ENCODE measurements at places on chromosomes 7 and 10.

- no peak for DNase-seq
Observed at GRCh38 chr10:70885931-70886903, 2.1 kb downstream of the PCBD1 start.

GRCh38 chr7:24714676-24715010 is 42.6 kb downstream of the GSDME start:
- no peak for DNase-seq

DNA sequence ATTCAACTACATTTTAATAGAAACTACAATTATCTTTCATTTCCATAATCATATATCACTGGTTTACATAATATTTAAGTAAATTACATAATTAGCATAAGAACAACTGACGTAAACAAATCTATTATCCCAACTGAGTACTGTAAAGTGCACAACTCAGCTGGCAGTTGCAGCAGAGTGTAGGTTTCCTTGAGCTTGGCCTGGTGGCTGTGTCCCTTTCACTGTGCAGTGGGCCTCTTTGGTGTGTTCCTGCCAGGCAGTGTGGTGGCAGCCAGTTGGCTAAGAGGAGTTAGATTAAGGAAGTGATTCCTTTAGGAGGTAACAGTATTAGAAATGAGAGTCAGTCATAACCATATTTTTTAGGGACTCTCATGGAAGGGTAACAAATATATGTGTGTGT is 7.0 kb downstream of the NRG3 start:
- DNase-seq: no peak

GRCh38 chr10:20713420-20713819 is 183.7 kb downstream of the NEBL start:
- no peak for DNase-seq

DNA sequence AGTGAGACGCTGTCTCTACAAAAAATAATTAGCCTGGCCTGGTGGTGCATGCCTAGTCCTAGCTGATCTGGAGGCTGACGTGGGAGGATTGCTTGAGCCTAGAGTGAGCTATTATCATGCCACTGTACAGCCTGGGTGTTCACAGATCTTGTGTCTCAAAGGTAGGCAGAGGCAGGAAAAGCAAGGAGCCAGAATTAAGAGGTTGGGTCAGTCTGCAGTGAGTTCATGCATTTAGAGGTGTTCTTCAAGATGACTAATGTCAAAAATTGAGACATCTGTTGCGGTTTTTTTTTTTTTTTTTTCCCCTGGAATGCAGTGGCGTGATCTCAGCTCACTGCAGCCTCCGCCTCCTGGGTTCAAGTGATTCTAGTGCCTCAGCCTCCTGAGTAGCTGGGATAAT is 5.4 kb downstream of the PPIA start:
- DNase-seq: no peak

DNA sequence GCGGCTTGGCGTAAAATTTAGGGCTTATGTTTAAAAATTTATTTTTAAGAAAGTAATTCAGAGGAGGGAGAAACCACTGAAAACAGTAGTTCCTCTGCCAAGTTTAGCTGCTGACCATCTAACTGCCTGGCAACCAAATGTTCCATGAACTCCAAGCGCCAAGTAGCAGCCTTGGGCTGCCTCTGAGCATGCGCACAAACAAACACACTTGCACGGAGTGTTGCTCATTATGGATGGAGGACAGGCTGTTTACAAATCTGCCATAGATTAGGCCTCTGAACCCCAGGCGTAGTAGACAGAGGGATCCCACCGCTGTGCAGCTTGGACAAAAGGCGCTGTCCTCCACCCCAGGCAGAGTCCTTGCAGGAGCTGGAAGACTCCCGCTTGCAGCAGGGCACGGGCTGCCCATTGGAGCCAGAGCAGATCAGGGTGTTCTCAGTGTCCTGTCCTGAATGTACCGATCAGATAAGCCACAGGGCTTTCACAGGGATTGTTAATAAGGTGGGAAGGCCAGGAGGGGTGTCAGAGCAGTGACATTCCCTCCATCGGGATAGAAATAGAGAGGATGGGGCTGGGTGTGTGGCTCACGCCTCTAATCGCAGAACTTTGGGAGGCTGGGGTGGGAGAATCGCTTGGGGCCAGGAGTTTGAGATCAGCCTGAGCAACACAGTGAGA is 47.7 kb upstream of the LYZL1 start:
- peak; percentile 6 for DNase-seq

DNA sequence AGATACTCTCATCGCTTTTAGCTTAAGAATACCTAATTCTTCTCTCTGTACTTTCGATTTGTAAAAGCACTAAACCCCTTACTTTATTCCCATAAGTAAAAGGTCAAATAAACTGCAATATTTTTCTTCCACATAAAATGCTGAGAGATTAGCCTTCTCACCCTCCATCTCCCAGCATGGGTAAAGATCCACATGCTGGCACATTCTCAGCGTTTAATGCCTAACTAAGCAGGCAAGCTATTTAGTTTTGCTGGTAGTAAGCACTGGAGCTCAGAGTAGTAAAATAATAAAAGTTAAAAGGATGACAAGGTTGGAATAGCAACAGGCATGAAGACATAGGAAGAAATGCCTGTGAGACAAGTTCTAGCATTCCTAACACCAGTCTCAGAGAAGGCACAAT is 65.9 kb upstream of the NEBL start:
- no peak for DNase-seq

- no peak for DNase-seq
Observed at GRCh38 chr10:70589762-70590654, 12.5 kb downstream of the PRF1 start.

DNA sequence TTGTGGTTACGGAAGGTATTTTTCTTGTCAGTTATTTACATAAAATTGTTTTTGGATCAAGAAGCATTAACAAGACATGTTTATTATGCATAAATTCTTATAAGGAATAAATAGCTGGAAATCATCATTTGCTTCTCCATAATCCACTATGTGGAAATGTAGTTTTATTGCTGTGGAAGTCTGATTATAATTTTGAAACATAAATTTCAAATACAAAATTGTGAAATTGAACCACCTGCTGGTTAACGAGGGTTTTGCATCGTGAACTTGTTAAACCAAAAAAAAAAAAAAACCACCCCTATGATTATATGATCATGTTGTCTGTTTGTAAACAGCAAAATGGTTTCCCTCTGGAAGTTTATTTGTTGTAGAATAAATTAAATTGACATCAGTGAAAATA is 25.9 kb downstream of the ABRAXAS2 start:
- DNase-seq: peak; percentile 14

- no peak for DNase-seq
Observed at GRCh38 chr10:30387646-30388243, 38.7 kb upstream of the MTPAP start.

GRCh38 chr7:49822856-49823255 is 49.4 kb downstream of the VWC2 start:
- DNase-seq: no peak

- DNase-seq: peak; percentile 11
Observed at GRCh38 chr10:58362027-58362789, 23.0 kb upstream of the TFAM start.

- peak; percentile 67 for DNase-seq
Observed at GRCh38 chr7:82697897-82698296, 254.3 kb upstream of the CACNA2D1 start.

- no peak for DNase-seq
Observed at GRCh38 chr7:20151708-20152456, 65.3 kb downstream of the MACC1 start.

DNA sequence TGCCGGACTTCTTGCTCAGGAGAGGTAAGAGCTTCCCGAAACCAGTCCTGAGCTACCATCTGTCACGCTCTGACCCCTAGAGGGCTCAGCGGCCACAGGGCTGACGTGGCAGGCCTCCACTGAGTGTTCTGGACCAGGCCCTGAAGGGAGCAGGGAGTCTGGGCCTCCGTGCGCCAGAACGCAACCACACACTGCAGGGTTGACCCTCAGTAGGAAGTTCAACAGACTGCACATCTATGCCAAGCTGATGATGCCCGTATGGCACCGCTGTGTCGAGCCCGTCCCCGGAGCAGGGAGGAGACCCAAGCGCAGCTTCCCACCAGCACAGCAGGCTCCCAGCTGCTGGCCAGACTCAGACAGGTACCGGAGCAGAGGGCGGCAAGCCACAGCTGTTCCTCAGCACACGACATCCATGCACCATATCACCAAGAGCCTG is 39.2 kb downstream of the CAMK2B start:
- DNase-seq: no peak

- DNase-seq: no peak
Observed at GRCh38 chr7:25659841-25660240, 431.6 kb upstream of the NPVF start.

Data from fibroblast of gingiva (primary cell).